ENCODE measurements at places on chromosomes 2 and 18.
A peak's percentile ranks its signal among the peaks of the same experiment; 100 is the strongest.

DNA sequence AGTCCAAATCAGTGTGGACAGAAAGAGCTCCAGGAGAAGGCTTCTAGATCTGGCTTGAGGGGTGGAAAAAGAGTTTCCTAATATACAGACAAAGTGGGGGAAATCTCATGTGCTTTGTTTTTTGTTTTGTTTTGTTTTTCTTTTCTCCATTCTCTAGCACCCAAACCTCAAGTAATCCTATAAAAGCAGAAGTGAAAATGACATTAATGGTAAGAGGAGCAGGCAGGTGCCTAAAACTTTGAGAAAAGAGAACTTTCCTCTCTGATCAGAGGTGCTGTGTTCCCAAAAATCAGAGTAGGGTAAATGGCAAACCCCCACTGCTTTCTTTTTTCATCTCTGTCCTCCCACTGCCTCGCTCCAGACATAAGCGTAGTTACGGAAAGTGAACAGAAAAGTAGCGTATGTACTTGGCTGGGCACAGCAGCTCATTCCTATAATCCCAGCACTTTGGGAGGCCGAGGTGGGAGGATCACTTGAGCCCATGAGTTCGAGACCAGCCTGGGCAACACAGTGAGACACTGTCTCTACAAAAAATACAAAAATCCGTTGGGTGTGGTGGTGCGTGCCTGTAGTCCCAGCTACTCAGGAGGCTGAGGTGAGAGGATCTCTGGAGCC, 77.8 kb downstream of the FAM161A start:
- no peak for DNase-seq

GRCh38 chr2:71067567-71068217, 756 bp upstream of the NAGK start:
- DNase-seq, result no peak

DNA sequence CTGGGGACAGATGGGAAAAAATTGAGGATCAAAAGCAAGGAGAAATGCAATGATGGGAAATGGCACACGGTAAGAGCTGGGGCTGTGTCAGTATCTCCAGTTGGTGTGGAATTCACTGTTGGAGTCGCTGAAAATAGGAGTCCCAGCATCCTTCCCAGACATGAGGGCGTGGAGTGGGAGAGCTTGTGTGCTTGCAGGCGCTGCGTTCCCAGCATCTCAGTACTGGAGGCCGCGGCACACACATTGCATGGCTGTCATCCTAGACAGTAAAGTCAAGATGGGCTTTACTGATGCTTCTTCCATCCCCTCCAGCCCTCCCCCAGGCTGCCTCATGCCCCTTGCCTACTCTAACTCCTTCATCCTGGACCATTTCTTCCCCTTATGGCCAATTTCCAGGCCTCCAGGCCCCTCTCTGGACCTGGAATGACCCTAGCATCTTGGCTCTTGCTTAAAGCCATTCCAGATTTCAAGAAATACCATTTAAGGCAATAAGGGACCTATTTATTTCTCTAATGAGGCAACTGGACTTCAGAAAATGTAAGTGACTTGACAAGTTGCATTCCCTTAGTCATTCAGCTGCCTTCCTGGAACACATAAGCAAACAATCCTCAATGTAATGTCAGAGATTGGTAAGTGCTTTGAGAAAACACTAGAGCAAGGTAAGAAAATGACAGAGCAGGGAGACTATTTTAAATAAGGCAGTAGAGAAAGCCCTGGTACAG, 70.5 kb upstream of the TTC39C start:
- DNase-seq, result no peak

- DNase-seq, result no peak
Measured at GRCh38 chr2:176093145-176093897, 800 bp downstream of the HOXD13 start.

GRCh38 chr2:202109737-202110184, 36.7 kb downstream of the KIAA2012 start:
- no peak for DNase-seq

- DNase-seq, result no peak
Measured at GRCh38 chr2:120543899-120544298, 191.8 kb upstream of the GLI2 start.

DNA sequence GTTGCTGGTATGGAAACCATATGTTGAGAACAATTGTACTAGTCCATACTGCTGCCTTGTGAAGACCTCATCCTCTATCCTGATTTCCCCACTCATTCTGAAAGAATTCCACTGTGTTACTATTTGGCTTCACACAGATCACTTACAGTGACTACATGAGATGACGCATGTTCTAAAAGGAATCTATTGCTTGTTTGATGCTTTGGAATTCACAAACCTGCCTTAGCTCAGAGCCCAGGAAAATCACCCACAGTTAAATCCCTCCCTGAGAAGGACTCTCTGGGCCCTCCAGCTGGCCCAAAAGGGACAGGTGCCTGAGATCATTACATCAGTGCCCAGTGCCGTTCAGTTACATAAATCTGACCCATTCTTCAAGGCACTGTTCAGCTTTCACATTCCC, 45.3 kb downstream of the KLHL29 start:
- DNase-seq, result no peak

- no peak for DNase-seq
Measured at GRCh38 chr2:26581266-26581990, 59.7 kb downstream of the CIB4 start.

DNA sequence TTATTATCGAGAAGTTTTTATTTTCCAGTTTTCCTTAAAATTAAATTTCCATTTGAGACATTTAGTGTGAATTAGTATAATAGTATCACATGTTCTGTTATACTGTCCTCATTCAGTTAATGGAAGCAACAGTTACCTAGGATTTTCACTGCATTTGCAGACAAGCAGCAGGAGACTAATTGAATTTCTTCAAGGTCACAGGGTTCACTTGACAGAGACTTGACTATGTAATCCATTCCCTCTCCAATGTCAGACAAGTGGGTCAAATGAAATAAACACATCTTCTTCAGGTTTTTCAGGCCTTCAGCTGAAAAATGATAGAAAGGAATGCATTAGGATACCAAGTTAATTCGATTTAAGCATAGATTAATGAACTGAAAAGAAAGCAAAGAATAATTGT, 26.7 kb downstream of the NLRC4 start:
- no peak for DNase-seq

- no peak for DNase-seq
Measured at GRCh38 chr2:218798767-218799504, 17.0 kb downstream of the CYP27A1 start.

- no peak for DNase-seq
Measured at GRCh38 chr2:21837168-21837960, 713.6 kb downstream of the TDRD15 start.

GRCh38 chr2:196459539-196459938, 180.0 kb upstream of the CCDC150 start:
- no peak for DNase-seq

- DNase-seq, result no peak
Measured at GRCh38 chr2:239379641-239380170, 21.1 kb downstream of the HDAC4 start.

DNA sequence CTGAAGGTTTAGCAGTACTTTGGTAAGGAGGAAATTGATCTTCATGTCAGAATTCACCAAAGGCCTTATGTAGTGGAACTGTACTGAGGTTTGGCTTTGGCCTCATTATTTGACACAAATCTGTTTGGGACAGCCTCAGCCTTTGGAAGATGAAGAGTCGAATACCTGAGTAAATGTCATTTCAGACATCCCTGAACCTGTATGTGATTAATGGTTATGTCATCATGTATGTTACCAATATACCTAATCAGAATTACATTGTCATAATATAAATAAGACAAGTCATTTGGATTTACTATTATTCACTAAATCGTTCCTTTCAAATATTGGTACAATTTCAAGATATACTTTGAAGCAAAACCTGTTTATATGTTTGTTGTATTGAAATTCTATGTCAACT, 10.6 kb upstream of the ABCA12 start:
- no peak for DNase-seq

DNA sequence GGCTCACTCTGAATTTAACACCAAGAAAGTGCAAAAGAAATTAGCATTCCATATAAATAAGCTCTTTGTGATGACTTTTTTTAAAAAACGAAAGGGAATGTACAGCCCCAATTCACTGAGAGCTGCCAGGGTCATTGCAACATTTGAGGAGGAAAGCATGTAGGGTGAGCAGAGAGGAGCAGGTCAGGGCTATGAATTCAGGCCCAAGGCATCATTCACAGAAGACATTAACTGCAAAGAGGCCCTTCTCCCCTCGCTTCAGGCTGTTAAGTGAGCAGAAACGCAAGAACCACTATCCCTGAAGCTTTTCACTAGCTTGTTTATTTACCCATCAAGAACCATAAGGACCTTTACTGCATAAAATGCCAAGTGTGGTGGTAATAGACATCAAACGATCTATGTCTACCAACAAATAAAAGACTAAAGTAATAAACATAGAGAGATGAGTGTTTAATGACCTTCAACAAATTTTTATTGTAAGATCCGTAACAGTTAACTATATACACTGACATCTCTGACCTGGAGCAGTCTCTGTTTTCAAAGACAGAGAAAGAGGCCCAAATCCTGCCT, 333.1 kb upstream of the HNRNPA3 start:
- peak; percentile 95 for DNase-seq

GRCh38 chr2:217650716-217651360, 352.0 kb downstream of the TNS1 start:
- DNase-seq, result no peak

DNA sequence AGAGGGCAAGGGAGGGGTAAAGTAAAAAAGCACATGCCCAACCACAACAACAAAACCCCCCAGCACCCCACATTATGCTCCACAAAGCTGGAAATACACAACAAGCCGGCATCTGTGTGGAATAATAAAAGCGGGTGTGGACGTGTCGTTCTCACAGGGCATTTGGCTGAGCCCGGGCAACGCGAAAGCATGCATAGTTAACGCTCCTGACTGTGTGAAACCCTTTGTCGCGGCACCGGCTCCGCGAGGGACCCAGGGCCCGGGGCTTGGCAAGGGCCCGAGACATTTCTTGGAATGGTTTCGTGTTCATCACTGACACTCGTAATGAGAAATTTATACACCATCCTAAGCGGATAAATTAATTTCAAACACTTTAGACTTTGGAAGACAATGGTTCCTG, 165.6 kb downstream of the INHBB start:
- no peak for DNase-seq

DNA sequence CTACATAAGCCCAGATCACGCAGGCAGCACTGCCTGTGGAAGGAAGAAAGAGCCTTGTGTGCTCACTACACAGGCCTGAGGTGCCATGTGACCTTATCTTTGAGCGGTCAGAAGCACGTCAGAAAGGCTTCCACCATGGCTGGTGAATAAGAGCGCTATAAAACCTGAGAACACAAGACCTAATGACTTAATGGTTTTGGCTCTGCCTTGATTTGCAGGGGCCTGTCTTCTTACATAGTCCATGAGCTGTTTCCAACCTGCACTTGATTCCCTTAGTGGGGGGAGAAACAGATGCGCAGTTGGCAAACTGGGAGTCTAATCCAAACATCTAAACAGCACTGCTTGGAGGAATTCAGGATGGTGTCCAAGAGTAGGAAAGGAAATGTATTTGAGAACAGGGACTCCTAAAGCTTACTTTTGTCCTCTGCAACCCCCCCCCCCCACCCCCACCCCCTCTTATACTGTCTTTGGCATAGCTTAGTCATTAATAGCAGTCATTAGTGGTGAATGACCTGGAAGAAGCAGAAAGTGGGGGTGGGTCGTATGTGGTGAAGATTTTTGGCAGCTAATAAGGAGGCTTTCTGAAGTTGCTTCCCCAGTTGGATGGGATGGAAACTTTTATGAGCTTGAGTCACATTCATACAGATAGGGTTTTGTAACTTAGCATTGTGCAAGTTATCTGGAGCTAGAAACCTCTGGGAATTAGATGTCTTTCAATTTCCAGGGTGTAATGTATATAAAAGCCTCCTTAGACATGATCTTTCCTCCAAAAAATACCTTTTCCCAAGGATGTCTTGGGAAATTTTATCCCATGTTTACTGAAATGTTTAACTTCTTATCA, 454.1 kb downstream of the MEIS1 start:
- no peak for DNase-seq

GRCh38 chr18:48312066-48312465, 97.1 kb downstream of the ZBTB7C start:
- no peak for DNase-seq

- no peak for DNase-seq
Measured at GRCh38 chr2:74076074-74076470, 71.6 kb downstream of the BOLA3 start.

- peak; percentile 25 for DNase-seq
Measured at GRCh38 chr2:127024769-127025358, 82.1 kb downstream of the BIN1 start.
